Vein endothelial cell (primary cell): ENCODE measurements at places on chromosomes 11 and 22. TPM values are rescaled to one million over a fixed set of nuclear protein-coding genes. Genes with fewer than 3 reads are reported as not detected.

The CLDN5 gene
- 510 and 632 TPM in 2 replicates for total RNA-seq

The TREH gene
- total RNA-seq = not detected in 2 replicates

The PDE2A gene
- total RNA-seq = 93.7 and 104 TPM in 2 replicates

The DCPS gene
- 11.1 and 15.3 TPM in 2 replicates for total RNA-seq

The PIK3C2A gene
- total RNA-seq = 99.3 and 128 TPM in 2 replicates

The TMEM179B gene
- 29.1 and 36.3 TPM in 2 replicates for total RNA-seq

The GTSE1 gene
- 8.8 and 15.7 TPM in 2 replicates for total RNA-seq

The SCN3B gene
- 0.65 and 1.7 TPM in 2 replicates for total RNA-seq

The GAS2L1 gene
- 27.2 and 38.2 TPM in 2 replicates for total RNA-seq

The CDC42BPG gene
- total RNA-seq = 0.33 and 0.38 TPM in 2 replicates

The CTSF gene
- total RNA-seq = 14.5 and 26.8 TPM in 2 replicates

The CAPRIN1 gene
- total RNA-seq = 227 and 287 TPM in 2 replicates

The TMEM191B gene
- 0.19 TPM in 1 of 2 replicates, not detected in the other for total RNA-seq
